ENCODE measurements at places on chromosomes 3 and 15.

DNA sequence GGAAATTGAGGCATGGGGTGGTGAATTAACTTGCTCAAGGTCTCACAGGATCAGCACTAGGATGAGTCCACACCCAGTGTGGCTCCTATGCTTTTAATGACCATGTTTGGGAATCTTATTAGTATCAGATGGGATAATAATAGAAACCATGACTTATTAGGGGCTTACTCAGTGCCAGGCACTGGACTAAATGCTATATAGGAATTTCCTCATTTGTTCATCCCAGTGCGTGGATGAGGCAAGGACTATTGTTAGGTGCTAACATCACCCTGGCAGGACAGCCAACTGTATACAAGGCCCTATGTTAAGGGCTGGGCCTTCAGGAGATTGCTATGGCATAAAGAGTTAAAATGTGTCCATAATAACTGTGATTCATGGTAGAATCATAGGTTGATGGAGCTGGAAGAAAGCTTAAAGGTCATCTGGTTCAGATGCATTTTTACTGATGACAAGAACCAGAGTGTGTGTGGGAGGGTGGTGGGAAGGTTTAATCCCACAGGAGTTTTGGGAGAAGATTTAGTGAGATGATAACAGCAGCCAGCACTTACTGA is 4.7 kb upstream of the FEM1B start:
- peak; percentile 78 for DNase-seq

GRCh38 chr3:176840641-176841286 is 356.5 kb downstream of the TBL1XR1 start:
- DNase-seq = no peak

- DNase-seq = no peak
Measured at GRCh38 chr3:43960448-43960840, 269.7 kb downstream of the ABHD5 start.

DNA sequence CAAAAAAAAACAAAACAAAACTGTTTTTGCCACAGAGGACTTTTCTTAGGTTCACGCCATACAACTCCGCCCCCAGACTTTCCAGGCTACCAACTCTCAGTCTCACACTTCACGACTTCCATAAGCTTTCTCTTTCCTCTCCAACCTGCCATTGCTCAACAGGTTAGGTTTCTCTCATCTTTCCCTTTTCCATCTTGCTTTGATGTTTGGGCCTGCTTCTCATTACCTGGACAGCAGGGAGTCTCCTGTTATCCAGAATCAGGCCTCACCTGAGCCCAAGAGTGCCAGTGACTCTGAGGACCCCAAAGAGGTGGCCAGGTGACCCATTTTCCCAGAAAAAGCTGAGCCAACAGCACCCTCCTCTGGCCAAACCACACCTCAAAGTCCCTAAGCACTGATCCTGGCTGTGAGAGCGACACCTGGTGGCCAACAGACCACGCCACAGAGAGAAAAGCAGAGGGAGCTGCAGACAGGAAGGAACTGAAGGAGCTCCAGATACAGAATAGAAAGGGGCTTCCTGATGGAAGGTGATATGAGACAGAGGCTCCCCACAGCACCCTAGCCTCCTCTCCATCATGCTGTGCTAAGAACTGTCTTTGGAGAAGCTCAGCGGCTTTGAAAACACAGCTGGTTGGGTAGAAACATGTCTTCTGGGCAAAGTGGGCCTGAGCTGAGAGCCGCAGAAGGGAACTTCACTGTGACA is 4.0 kb downstream of the CCDC51 start:
- peak; percentile 80 for DNase-seq

GRCh38 chr3:179321668-179322285 is 1.1 kb upstream of the ZNF639 start:
- peak; percentile 75 for DNase-seq

- DNase-seq = no peak
Measured at GRCh38 chr3:60250810-60251209, 1000.4 kb downstream of the FHIT start.

DNA sequence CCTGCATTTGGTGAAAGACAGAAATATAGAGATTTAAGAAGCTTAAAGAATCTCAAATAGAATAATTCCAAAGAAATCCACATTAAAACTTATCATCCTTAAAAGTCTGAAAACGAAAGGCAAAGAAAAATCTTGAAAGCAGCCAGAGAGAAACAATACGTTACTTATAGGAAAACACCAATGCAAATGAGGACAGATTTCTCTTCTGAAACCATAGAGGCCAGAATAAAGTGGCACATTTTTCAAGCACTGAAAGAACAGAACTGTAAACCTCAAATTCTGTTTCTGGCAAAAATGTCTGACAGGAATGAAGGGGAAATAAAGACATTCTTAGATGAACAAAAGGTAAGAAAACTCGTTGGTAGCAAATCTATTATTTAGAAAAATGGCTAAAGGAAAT is 13.8 kb upstream of the ACTC1 start:
- DNase-seq = no peak

- no peak for DNase-seq
Measured at GRCh38 chr3:62965311-62965710, 90.1 kb upstream of the CADPS start.

GRCh38 chr15:43966646-43967045 is 139.8 kb downstream of the WDR76 start:
- DNase-seq = no peak

DNA sequence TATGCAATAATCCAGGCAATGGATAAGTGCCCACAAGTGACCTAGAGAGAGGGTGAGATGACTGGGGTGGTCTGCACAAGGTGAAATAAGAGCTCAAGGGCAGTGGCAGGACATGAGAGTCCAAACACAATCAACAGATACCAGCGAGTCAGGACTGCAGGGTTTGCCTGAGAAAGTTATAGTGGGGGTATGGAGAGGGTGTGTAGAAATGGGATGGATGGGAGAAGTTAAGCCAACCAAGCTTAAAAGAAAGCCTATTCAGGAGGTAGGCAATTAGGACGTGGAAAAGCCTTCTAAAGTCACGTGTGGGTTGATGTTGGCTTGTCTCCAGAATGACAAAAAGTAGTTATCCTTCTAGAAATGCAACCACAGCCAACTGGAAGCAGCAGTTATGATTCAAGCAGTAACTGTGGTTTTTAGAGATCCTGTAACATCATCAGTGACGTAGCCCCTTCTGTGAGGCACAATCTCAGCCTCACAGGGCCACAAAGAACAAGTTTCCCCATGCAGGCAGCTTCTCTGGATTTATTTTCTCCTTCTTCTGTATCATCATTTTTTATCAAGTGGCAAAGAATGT is 56.1 kb downstream of the FAM174B start:
- no peak for DNase-seq

GRCh38 chr3:182592747-182593146 is 200.6 kb upstream of the ATP11B start:
- DNase-seq = no peak

- no peak for DNase-seq
Measured at GRCh38 chr15:26355472-26356074, 417.3 kb downstream of the GABRB3 start.

GRCh38 chr15:42775416-42775815 is 38.5 kb upstream of the CDAN1 start:
- DNase-seq = no peak

DNA sequence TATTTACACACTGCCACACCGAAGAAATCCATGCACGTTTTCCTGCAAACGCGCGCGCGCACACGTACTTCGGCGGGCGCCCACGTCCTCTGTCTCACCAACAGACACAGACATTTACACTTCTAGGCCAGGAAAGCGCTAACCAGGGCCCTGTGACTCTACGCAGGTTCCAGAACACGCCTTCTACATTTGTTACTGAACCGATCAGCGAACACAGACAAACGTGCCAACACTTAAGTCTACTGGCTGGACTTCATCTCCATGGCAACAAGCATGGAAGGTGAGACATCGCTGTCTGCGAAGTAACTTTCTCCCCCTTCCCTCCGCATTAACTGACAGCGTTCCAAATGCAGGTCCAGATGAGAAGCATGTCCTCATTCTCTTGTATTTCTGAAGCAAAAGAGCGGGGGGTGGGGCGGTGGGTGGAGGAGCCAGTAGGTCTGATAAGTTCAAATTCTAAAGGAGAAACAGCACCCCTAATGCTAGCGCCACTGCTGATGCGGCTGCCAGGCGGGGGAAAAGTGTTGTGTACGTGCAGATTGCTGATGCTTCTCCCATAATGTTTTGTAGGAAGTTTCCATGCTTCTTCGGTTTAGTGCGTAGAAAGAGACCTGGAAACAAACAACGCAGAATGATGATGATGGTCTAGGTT is at the start of gene CTXN2:
Gene CTXN2, plus strand, starts transcription at position 92 of the 652 bp plus-strand sequence. CDS start 9,636 bp downstream, outside the sequence.
- DNase-seq = no peak

- DNase-seq = no peak
Measured at GRCh38 chr15:77748078-77749064, 115.7 kb upstream of the LINGO1 start.

DNA sequence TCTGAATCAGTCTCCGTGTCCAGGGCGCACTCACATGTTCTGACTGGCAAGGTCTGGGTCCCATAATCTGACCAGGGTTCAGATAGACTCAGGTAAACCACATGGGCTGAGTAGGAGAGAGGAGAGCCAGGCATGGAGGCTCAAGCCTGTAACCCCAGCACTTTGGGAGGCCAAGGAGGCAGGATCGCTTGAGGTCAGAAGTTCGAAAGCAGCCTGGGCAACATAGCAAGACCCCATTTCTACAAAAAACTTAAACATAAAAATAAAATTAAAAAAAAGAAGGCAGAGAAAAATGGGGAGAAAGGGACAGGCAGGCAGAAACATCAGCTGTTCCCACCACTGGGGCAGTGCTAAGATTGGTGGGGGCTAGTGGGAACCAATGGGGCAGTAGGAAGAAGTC is 5.4 kb downstream of the TMEM43 start:
- DNase-seq = no peak

- no peak for DNase-seq
Measured at GRCh38 chr15:100107151-100107550, 234.6 kb downstream of the ADAMTS17 start.

- DNase-seq = peak; percentile 3
Measured at GRCh38 chr3:183370391-183370790, 58.0 kb downstream of the MCF2L2 start.

DNA sequence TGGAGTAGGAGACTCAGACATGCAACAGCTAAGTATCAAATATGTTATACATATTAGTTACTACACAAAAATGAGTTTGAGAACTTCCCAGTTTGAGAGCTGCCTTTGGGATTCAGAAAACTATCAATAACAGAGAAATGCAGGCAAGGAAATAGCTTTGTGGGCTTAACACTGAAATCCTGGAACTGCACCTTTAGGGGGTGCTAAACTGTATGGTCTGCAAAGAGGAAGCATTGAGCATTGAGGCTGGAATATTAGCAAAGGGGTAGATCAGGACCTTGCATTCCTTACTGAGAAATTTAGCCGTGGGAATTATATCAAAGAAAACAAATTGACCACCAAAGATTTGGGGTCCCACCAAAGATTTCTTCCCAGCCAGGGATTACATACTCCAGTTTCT is 580.0 kb downstream of the ZNF385D start:
- peak; percentile 0 for DNase-seq

DNA sequence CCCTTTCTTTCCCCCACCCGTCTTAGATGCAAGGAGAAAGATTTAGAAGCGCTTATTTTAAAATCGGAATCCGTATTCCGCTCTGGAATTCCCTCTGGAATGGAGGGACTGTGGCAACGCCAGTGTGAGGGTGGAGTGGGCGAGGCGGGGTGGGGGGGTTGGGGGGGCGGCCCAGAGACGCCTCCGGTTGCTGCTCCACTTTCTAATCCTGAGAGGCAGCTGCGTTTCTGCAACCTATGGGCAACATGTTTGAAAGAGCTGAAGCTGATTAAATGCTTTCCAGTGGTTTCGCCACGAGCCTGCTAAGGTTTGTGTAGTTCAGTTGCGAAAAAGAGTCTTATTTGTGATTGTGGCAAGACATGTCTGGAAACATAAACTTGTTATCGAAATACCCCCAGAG is at the start of gene CCK:
Gene CCK, minus strand, starts transcription at position 101 of the 400 bp plus-strand sequence. CDS start 2,555 bp downstream, outside the sequence.
- no peak for DNase-seq

GRCh38 chr15:73019154-73019553 is 33.1 kb upstream of the NEO1 start:
- DNase-seq = no peak

- DNase-seq = no peak
Measured at GRCh38 chr15:90240856-90241255, 6.8 kb downstream of the GDPGP1 start.

GRCh38 chr15:55802600-55803376 is 59.8 kb upstream of the PRTG start:
- DNase-seq = no peak

GRCh38 chr3:100759159-100759558 is 49.9 kb downstream of the TFG start:
- no peak for DNase-seq

DNA sequence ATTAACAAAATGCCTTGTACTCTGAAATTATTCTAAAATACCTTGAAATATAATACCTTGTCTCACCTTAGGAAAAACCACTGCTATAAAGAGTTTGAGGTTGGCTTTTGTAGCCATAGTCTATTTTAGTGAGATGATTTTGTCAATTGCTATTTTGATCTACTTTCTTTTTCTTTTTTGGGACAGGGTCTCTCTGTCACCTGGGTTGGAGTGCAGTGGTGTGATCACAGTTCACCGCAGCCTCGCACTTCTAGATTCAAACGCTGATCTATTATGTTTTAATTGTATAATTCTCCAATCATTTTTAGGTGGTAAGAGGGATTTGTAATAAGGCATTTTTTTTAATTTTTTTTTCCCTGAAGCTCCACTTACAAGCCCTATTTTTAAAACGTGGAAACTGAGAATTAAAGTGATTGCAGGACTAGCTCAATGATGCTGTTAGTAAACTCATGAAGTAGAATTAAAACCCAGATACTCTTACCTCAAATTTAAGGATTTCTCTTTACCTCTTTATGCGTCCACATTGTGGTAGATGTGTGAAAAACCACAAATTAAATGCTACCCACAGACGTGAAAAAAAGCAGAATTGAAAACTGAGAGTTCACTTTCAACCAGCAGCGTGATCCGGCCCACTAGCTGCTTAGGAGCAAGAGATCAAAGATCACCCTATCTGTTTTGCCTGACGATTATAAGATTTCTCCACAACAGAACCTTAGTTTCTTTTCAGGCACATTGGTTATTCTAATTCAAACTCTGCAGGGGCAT is 384.2 kb downstream of the CGGBP1 start:
- no peak for DNase-seq

DNA sequence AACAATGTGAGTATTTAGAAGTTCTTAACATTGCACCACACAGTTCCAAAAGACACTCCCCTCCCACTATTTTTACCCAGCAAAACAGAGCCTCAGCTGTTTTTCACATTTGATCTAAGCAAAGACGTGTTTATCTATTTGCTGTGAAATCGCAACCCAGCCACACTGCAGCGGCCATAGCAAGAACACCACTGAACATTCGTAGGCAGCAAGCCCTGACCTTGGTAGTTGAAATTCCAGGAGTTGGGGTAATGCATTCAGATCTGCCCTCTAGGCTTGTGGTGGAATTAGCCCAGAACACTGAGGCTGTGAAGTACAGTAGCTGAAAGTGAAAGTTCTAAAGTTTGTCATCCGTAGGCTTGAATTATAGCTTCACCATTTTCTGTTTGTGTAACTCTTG is 17.1 kb upstream of the SLC24A5 start:
- DNase-seq = no peak

DNA sequence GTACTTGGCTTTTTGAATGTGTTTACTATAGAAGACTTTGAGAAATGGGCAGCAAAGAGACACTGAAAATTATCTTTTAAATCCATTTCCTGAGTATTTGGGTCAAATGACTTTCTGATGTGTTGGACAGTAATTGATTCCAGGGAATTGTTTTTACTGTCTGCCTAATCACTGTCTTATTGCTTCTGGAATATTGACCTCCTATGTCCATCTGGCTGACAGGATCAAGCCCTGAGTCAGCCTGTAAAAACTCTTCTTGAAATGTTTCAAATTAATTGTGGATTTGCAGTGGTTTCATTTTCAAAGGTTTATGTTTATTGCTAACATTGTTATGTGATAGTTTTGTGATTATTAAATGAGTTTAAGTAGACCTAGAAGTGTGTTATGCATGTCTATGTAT is 50.6 kb upstream of the MLF1 start:
- DNase-seq = no peak
